Central memory CD8-positive, alpha-beta T cell (primary cell): ENCODE measurements at places on chromosomes 7 and 10.

DNA sequence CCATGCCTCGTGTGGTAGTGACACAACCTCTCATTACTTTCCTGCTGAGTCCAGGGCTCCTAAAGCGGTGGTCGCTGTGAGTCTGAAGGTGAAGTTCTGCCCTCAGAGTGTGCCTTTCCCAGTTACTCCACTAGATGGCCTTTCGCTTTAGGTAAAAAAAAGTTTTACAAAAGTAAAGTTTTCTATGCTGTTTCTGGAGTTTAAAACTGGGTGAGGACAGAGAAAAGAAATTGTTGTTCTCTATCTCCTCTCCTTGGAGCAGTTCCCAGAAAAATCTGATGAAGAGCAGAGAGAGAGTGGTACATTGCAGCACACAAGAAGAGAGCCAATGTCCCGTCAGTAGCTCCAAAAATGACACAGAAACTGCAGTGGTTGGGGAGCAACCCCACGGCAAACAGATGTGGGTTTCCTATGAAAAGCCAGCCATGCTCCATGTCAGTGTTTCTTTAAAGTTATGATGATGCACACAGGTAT lies 257.1 kb downstream of the GLI3 start:
- DNase-seq, result no peak

GRCh38 chr7:14144109-14144508 lies 154.6 kb upstream of the ETV1 start:
- DNase-seq, result no peak

GRCh38 chr10:112393827-112394226 lies 19.9 kb downstream of the ACSL5 start:
- no peak for DNase-seq

GRCh38 chr7:44277391-44277790 lies 48.0 kb downstream of the CAMK2B start:
- DNase-seq, result no peak

DNA sequence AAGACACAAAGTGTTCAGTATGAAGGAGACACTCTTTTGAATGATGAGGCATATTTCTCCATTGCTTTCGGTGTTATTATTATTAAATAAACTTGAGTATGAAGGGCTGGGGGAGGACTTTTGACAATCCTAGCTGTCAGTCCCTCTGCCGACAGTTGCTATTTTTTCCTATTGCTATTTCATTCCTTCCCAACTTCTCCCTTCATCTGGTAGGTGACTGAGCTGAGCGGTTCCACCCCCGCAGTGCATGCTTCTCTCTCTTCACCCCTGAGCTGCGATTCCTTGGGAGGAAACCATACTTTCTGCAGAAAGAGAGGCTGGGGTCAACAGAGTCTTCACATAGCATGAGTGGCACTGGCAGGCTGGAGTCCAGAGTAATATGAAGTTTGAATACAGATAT lies 261.2 kb upstream of the TAC1 start:
- DNase-seq, result no peak

DNA sequence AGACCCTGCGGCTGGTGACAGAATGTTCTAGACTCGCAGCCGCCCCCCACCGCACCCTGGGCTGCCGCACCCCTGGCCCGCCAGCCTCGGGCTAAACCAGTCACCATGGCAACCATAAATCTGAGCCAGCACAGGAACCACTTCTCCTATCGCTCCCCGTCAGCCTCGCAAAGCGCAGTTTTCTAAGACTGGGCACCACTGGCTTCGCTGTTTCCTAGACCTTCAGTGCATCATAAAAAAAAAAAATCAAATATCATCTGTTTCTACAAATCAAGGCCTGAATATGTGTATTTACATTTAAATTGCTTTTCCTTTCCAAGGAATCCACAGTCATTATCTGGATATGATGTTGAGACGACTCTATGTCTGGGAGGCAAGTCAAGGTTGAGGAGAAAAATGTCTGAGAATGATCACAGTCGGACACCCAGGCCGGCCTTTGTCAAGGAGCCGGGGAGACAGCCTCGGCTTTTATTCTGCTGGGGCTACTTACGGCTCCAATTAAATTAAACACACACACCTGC lies 99.9 kb downstream of the PTPRN2 start:
- no peak for DNase-seq

DNA sequence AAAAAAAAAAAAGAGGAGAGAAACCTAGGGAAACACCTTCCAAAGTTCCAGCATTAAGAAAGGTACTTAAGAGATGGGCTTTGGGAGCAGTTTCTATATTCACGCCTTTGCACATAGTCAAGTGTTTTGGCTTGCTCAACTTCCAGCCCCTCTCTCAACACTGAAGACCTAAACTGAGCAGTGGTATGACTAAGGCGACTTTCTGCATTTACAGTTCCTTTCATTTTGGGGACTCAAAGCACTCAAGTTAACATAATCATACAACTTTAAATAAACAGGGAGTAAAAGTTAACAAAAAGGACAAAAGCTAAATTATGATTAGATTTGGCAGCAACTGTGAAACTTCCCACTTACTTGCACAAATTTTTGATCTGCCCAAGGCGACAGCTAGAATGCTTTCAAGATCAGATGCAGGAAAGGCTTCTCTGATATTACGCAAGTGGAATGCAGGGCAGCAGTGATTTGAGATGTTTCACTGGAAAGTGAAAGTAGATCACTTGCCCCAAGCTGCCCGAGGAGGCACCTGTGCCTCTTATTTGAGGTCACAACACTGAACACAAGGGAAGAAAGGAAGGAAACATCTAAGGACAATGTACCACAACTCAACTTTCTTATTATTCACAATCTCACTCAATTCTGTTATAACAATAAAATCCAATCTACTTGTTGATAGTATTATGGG lies 199.5 kb downstream of the SKAP2 start:
- DNase-seq, result no peak

GRCh38 chr7:35553519-35553918 lies 141.4 kb downstream of the HERPUD2 start:
- DNase-seq, result no peak

DNA sequence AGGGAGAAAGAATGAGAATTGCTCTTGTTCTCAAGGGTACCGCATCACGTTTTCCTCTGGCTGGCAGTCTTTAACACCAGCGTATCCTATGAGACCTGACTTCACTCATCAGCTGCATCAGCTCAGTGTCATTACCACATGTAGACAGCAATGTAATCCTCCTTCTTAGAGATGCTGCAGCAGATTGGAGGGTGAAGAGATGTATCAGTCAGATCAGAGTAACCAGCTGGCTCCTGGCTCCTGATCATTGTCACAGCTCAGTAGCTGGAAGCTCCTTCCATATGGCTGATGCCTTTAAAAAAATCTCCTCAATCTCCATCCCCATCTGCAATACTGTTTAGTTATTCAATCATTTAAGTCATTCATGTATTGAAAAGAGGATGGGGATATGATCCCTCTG lies 39.7 kb upstream of the EPHB6 start:
- no peak for DNase-seq

GRCh38 chr7:17928055-17928454 lies 12.2 kb downstream of the SNX13 start:
- no peak for DNase-seq

GRCh38 chr10:25824050-25824449 lies 110.0 kb upstream of the MYO3A start:
- DNase-seq, result no peak

- DNase-seq, result no peak
Measured at GRCh38 chr10:4337563-4337962, 488.4 kb upstream of the AKR1E2 start.

GRCh38 chr7:41808541-41808940 lies 105.7 kb upstream of the INHBA start:
- DNase-seq, result no peak

DNA sequence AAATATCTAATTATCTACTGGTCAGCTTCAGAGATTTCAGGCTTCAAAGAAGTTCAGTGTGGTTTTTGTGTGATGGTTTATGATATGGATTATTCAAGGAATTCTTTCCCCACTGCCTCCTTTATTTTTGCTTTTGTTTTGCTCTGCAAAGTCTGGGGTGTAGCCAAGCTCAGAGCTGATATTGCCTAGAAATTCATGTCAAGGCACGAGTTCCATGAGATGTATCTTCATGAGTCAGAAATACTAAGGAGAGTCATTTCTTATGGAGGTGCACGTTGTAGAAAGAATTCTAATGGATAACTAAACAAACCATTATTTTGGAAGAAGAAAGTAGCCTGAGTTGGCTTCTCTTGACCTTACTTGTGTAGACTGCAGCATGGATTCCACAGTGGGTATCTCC lies 37.4 kb downstream of the VIM start:
- DNase-seq, result no peak

GRCh38 chr10:69644658-69645295 lies 14.7 kb downstream of the FAM241B start:
- no peak for DNase-seq

DNA sequence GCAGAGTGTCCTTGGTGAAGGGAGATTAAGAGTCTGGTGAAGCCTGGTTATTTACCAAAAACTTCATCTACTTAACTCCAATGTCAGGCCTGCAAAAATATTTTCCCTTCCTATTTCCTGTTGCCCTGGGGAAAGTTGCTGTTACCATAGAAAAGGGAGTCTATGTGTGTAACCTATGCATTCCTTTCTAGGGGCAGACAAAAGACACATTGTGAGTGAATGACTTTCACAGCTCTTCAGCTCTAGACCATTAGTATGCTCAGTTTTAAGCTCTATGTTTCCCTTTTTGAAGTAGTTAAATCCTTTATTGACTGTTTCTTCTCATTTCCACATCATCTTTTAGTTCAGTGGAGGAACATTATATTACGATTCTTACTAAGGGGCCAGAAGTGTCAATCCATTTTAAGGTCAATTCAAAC lies 45.6 kb upstream of the SGCE start:
- DNase-seq, result no peak

- no peak for DNase-seq
Measured at GRCh38 chr10:71077143-71077581, 135.2 kb upstream of the UNC5B start.

- DNase-seq, result no peak
Measured at GRCh38 chr10:23310404-23310803, 34.2 kb downstream of the C10orf67 start.

DNA sequence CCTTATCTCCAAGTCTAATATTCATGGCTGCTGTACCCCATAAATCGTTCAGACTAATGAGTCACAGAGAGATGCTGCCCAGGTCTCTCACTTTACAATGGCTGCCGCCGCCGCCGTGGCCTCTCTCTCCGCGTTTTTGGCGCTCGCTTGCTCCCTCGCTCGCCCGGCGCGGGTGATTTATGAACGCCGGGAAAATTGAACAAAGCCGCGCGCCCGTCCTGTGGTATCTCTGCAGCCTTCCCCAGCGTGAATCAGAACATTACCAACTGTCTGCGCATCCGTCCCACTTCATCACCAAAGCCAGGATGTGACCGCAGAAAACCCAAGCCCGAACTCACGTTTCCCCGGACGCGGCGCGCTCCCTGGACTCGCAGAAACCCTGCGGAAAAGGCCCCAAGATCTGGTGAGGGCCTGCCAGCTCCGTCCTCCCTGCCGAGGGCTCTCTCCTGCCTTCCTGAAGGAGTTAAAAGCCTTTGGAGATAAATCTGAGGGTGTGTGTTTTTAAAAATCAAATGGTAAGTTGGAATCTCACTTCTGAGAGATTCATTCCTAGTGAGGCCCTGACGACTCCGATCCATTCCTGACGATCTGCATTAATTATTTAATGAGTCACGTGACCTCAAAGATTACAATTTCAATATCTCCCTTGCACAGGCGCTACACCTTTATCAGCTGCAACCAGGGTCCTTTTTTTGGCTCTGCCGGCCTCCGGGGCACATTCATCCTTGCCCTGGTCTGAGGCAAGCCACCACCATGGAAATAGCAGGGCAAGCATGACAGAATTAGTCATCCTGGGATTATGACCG lies 6.3 kb downstream of the HOXA4 start:
- no peak for DNase-seq

DNA sequence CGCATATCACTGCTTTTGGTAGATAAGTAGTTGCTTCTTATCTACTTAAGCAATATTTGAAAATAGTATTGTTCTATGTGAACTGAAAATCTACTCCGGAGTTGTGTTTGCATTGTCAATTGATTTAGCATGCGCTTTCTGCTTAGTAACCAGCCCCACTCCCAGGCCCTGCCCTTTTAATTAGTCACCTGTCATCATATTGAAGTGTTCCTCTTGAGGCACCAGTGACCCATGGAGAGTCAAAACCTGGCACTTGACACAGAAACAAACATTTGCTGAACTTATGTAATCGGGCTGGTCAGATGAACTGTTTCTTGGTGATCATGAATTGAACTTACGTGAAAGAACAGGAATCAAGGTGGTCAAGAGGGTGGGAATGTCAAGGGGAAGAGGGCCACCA lies 27.8 kb upstream of the CDHR3 start:
- no peak for DNase-seq

DNA sequence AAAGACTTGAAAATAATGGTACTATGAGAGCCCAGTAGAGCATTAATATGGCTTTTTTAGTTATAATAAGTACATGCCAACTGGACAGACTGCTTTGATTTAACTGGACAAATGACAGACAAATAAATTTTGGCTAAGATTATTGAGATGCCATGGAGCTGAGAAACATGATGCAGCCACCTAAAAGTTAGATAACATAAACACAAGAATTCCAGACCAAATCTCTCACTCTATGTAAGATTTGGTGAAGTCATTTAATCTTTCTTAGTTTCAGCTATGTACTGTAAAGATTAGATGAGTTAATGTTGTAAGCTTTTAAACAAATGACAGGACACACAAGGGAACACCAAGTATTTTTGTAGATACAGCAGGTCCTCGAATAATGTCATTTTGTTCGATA lies 118.2 kb downstream of the CACNA2D1 start:
- no peak for DNase-seq

GRCh38 chr7:155459700-155460461 lies 2.0 kb downstream of the EN2 start:
- DNase-seq, result no peak

- DNase-seq, result no peak
Measured at GRCh38 chr10:6279540-6280267, 77.0 kb downstream of the PFKFB3 start.

GRCh38 chr10:103459615-103460014 lies 915 bp upstream of the CALHM1 start:
- DNase-seq, result no peak

DNA sequence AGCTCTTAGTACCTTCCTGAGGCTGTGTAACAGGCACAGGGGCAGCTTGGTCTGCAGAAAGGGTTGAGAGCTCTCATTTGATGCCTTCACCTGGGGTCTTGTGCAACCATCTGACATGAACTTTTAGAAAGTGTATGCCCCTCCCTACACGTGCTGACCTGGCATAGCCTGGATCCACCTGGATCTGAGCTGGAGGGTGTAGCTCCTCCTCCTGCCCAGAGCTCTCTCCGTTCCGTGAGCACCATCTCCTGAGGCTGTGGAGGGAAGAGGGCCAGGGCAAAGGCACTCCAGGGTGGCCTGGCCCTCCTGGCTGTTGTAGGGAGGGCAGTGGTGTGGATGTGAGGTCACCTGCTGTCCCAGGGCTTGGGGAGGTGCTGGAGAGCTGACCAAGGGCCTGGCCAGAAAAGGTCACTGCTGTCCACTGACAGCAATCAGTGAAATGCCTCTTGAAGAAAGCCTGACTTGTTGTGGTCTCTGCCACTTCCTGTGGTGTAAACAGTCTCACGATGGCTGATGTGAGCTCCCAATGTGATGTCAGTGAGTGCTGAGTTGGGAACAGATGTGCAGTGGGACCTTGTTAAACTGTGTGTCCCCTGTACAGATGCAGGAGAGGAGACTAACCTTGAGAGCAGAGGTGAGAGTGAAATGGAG lies 23.0 kb downstream of the AMZ1 start:
- no peak for DNase-seq
